Stimulated activated CD8-positive, alpha-beta memory T cell treated with anti-CD3 and anti-CD28 coated beads, Interleukin-15, amount 100 ng/mL, for 48 hours (primary cell): ENCODE measurements at places on chromosomes 16 and 17.

DNA sequence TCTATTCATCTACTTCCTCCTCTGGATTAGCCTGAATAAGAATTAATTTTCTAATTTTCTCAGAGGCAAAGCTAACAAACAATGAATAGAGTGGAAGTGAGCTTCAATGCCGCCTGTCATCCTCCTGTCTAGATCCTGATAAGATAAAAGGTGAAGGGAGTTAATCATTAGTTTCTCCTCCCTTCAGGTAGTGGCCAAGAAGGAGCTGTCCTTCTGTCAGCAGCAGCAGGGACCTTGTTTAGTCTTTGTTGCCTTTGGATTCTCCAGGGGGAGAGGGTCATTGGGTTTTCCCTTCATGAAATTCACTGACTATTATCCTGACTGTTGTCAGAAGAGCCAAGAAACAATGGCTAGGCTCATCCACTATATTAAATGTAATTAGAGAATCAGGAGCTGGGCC lies 420.2 kb upstream of the GOT2 start:
- no peak for DNase-seq

GRCh38 chr16:67393788-67394154 lies 473 bp upstream of the TPPP3 start:
- DNase-seq = no peak

GRCh38 chr16:78460428-78460827 lies 361.0 kb downstream of the WWOX start:
- no peak for DNase-seq

- DNase-seq = no peak
These were observed 333.1 kb upstream of the GOT2 start for GRCh38 chr16:59067205-59067604.

DNA sequence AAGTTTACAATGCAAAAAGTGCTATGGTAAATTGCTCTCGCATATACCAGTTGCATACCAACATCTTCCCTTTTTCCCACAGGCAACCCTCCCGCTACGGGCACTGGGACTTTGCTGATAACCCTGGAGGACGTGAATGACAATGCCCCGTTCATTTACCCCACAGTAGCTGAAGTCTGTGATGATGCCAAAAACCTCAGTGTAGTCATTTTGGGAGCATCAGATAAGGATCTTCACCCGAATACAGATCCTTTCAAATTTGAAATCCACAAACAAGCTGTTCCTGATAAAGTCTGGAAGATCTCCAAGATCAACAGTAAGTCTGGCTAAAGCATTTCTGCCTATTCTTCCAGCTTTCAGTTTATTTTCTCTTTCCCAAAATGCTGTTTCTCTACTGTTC lies 27.9 kb upstream of the HSBP1 start:
- DNase-seq = no peak

DNA sequence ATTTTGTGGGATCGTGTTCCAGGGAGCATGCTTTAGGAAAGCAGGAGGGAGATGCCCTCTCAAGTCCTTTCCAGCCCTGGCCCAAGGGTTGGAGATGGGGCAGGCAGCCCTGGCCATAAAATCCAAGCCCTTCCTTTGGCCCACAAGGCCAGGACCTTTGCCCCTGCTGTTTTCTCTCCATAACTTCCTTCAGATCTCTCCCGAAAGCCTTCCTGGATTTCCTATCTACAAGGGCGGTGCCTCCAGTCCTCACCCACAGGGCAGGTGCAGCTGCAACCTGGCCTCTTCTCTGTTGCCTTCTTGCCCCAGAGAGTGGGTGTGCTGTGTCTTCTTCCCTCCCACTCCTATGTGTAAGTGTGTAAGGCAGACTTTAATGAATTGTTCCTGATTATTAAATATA lies 8.5 kb upstream of the PDP2 start:
- DNase-seq = no peak

DNA sequence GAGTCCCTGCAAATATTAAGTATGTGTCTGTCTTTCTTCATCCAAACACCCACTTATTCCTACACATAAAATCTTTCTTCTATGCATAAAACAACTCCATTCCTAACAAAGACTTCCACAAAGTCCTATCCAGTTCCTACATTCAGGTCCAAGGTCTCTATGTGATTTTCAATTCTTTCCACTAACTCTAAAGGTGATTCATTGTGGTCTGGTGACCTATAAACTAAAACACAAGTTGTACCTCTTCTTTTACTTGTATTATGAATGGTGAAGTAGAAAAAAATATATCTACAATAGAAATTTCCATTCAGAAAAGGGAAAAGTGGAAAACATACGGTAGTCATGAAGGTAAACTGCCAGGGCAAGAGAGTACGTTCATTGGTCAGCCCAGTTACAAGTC lies 56.6 kb downstream of the USP32 start:
- no peak for DNase-seq

- peak; percentile 53 for DNase-seq
These were observed 68.2 kb downstream of the MYO18A start for GRCh38 chr17:29111816-29112499.

DNA sequence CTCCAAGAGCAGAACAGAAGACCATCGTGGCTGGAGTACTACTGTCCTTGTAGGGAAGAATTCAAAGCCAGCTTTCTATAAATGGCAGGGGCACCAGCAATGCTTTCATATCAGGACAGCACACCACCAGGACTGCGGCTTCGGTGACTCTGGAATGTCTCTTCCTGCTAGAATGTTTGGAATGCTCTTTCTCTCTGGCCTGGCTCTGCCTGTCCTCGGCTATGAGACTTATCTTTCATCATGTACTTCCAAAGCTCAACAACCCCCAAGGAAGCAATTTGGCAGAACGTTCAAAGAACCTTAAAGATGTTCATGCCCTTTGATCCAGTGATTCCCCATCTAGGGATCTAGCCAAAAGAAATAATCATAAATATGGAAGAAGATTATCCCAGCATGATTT lies 52.7 kb upstream of the NOG start:
- DNase-seq = no peak

- no peak for DNase-seq
These were observed 408 bp downstream of the LMF1 start for GRCh38 chr16:970386-970765.

DNA sequence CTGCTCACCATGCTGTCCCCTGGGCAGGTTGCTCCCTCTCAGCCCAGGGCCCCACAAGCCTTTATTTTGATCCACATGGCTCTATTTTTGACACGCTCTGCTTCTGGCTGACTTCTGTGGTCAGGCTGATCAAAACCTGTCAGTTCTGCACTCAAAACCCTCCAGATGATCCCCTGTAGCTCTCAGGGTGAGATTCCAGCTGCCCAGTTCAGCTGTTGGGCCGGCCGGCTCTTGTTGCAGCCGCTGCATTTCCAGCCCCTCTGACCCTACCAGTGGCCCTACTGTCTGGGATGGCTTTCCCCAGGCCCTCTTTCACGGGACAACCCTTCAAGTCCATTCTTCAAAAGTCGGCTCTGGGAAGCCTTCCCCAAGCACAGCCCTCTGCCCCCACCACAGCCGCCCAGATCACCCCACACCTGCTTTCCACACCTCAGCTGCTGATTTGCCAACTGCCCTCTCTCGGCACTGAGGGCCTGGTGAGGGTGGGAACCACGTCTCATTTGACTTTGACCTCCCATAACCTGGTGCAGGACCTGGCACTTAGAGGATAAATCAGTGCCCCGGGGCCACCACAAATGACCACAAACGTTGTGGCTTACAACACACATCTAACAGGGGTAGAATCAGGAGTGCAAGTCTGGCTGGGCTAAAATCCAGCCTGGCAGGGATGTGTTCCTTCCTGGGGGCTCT lies 16.3 kb upstream of the CACNG4 start:
- DNase-seq = no peak

GRCh38 chr17:32831627-32832243 lies 45.2 kb downstream of the MYO1D start:
- no peak for DNase-seq

DNA sequence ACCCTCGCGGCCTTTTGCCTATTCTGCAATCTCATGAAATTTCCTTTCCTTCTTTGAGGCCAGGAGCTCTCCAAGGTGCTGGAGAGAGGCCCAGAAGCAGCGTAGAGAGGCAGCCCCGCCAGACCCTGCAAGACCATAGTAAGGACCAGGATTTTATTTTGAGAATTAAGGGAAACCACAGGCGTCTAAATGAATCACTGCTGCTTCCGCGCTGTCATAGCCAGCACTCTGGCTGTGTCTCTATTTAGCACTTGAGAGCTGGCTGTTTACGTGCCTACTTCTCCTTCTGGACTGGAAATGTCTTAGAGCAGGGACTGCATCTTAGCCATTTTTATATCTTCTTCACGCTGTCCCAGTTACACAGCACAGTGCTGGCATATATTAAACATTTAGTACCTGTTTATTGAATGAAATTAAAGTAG lies 37.6 kb upstream of the PIRT start:
- no peak for DNase-seq

GRCh38 chr17:55285340-55286301 lies 20.9 kb downstream of the HLF start:
- no peak for DNase-seq

DNA sequence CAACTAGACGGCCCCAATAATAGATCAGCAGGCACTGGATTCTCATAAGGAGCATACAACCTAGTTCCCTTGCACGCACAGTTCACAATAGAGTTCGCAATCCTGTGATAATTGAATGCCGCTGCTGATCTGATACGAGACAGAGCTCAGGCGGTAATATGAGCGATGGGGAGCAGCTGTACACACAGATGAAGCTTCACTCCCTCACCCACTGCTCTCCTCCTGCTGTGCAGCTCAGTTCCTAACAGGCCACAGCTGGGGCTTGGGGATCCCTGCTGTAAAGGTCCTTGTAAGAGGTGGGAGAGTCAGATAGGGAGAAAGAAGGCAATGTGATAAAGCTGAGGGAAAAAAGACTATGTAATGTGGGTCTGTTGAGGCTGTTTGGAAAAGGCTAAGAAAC lies 577.5 kb downstream of the RBFOX1 start:
- no peak for DNase-seq

DNA sequence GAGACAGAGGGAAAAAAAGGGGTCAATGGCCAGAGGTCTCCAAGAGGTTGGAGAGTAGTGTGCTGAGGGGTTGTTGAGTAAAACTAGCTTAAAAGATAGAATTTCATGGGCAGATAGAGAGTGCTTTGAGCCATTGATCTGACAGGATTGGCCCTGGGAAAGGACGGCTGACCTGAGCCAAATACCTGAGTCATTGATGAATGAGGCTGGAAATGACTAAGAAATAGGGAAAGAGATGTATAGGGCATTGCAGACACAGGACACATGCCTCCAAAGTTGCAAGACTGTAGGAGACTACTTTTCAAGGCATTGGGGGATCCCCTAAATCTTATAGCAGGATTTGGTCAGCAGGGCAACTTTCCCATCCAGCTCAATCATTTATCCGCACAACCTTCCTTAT lies 168.7 kb downstream of the ABCC12 start:
- DNase-seq = no peak

GRCh38 chr16:27689711-27690110 lies 139.8 kb downstream of the KATNIP start:
- no peak for DNase-seq

- DNase-seq = no peak
These were observed 129.9 kb downstream of the PITPNC1 start for GRCh38 chr17:67506966-67507365.

- no peak for DNase-seq
These were observed 355.4 kb upstream of the SOX9 start for GRCh38 chr17:71765437-71765836.

GRCh38 chr17:336110-337021 lies 16.2 kb downstream of the RPH3AL start:
- no peak for DNase-seq

DNA sequence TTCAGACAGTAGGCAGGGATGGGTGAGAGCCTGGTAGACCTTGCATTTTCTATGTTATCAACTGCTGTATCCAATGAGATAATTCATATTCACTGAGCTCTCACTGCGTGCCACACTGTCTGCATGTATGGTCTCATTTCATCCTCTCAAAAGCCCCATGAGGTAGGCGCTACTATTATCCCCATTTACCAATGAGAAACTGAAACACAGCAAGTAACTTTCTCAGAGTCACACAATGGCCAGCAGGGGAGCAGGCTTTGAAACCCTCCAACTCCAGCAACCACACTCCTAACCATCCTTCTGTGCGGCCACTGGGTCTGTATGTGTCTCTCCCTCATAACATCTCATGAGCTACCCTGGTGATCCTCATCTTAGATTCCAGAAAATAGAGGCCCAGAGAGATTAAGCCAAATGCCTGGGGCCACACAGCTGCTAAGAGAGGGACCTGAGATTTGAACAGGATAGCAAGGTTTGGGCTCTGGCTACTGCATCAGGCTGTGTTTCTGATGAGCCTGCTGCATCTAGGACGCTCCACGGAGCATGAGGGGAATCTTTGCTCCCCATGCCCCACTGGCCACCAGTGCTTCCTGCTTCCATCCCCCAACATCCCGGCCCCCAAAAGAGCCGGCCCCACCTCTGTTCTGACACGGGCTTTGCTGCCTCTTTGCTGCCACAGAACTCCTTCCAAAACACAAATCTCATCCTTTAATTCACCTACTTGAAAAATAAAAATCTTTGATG lies 3.2 kb downstream of the CCR7 start:
- DNase-seq = peak; percentile 65

- DNase-seq = no peak
These were observed 4.1 kb downstream of the USP31 start for GRCh38 chr16:23145186-23145585.

DNA sequence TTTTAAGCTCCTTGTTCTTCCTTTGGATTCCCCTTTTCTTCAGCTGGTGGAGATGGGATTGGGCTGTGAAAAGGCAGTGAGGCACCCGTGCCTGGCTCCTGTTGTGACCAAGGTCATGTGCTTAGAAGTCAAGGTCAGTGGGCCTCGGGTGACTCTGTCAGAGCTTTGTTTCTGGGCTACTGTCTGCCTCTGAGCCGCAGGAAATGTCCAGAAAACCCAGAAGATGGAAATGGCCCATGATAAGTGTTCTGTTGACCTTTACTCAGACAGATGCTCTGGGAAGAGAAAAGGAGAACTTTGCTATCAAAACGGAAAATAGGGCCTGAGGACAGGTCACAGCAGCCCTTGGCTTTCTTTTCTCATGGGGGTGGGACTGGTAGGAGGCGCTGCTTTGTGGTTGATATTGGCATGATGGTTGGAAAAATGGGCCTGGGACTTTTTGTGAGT lies 2.9 kb downstream of the ABCC1 start:
- DNase-seq = no peak

DNA sequence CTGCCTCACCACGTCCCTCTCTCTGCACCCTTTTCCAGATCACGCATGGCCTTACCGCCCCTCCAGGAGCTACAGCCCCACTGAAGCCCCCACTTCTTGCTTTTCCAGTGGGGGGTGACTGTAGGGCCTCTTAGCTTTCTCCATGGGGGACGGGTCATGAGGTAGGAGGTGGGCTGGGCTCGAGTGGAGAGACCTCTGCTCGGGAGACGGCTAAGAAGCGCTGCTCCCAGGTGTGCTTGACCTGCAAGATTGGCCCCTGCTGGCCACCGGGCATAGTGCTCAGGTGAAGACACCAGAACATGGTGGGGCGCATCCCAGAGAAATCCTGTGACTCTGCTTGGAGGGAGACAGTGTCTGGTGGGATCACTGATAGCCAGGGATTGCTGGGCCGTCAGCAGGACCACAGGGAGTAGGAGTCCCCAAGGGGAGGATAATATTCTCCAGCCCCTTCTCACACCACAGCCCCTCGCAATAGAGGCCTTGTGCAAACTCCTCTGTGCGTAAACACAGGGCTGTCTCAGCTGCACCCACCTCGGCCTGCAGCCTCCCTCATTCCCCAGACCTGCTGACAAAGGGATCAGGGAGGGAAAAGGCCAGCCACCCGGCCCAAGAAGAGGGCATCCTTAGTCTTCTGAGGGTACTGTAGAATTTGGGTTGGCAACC lies 8.9 kb upstream of the GALK1 start:
- DNase-seq = no peak
